Sciatic nerve (tissue), 2 donors: ENCODE measurements at places on chromosomes 1 and 21. TPM values are rescaled to one million over a fixed set of nuclear protein-coding genes. Genes with fewer than 3 reads are reported as not detected.

ERG gene
- total RNA-seq = 41.6 TPM

OVAAL gene
- total RNA-seq = not detected

DCST2 gene
- 5.5 TPM for total RNA-seq

CBS gene
- total RNA-seq = 79.9 TPM

TEKT2 gene
- total RNA-seq = 0.98 TPM

INAVA gene
- 0.45 TPM for total RNA-seq

ZBTB40 gene
- 25.8 TPM for total RNA-seq

ALX3 gene
- not detected for total RNA-seq

SLAMF7 gene
- 1.6 TPM for total RNA-seq

RBP7 gene
- 15.2 TPM for total RNA-seq

HSD3B2 gene
- total RNA-seq = not detected

ETV3L gene
- total RNA-seq = not detected

SPRR4 gene
- not detected for total RNA-seq

FCRL4 gene
- total RNA-seq = not detected

FTCD gene
- 2.9 TPM for total RNA-seq

CYP4Z1 gene
- 3.5 TPM for total RNA-seq

C1orf116 gene
- 0.49 TPM for total RNA-seq

CELA3A gene
- total RNA-seq = 2.9 TPM

ANKRD65 gene
- 11.2 TPM for total RNA-seq

TAL1 gene
- 13.6 TPM for total RNA-seq

HSPB7 gene
- total RNA-seq = 10.7 TPM

ANXA9 gene
- total RNA-seq = 5.6 TPM

TTC34 gene
- total RNA-seq = 1.4 TPM

RGS13 gene
- 0.22 TPM for total RNA-seq

EVA1B gene
- 36.4 TPM for total RNA-seq

XKR8 gene
- total RNA-seq = 5.0 TPM

CENPF gene
- total RNA-seq = 1.7 TPM

TENT5C gene
- total RNA-seq = 37.0 TPM

FAM177B gene
- total RNA-seq = not detected

PRAMEF7 gene
- not detected for total RNA-seq

LRRC7 gene
- total RNA-seq = 42.4 TPM

ARMH1 gene
- total RNA-seq = 3.9 TPM

FCRL2 gene
- 0.31 TPM for total RNA-seq

FOXD3 gene
- total RNA-seq = 49.9 TPM

POGK gene
- total RNA-seq = 55.1 TPM

DIO1 gene
- total RNA-seq = not detected

KLHDC9 gene
- total RNA-seq = 6.6 TPM
